Urothelium cell line (cell line): ENCODE measurements at places on chromosomes 6 and 20.

DNA sequence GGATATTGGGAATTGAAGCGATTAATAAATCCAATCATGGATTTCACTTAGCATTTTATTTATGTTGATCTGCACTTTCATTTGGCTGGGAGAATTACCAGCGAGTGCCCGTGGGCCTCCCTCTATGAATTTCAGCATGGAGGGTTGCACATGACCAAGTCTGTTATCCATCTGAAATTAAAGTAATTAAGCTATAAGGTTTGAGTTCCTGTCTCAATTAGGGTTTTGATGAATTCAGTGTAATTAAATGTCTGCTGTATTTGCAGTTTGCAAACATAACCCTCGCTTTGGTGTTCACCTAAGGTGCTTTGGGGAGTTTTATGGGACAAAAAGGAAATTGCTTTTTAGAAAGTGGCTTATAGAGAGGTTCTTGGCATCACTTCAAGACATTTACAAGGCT, 169.8 kb upstream of the RIN2 start:
- no peak for DNase-seq

DNA sequence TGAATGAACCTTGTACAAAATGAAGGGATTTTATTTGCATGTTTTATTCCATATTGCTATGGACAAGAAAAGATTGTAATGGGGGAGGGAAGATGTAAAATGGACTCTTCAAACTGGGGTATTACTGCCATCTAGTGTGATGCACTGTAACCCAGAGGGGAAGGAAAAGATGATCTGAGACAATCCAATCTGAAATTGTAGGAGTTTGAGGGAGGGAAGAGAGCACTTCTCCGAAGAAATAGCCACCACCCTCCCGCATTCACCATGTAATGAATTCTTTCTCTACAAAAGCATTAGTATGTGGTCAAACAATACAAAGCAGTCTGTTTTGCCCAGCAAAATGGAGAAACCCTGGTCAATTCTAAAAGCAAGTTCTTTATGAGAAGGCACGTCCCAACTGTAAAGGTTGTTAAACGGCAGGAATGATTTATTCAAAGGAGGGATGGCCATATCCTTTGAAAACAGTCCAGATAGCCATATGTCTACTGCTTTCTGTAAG, 679.5 kb upstream of the NRSN1 start:
- peak; percentile 19 for DNase-seq

DNA sequence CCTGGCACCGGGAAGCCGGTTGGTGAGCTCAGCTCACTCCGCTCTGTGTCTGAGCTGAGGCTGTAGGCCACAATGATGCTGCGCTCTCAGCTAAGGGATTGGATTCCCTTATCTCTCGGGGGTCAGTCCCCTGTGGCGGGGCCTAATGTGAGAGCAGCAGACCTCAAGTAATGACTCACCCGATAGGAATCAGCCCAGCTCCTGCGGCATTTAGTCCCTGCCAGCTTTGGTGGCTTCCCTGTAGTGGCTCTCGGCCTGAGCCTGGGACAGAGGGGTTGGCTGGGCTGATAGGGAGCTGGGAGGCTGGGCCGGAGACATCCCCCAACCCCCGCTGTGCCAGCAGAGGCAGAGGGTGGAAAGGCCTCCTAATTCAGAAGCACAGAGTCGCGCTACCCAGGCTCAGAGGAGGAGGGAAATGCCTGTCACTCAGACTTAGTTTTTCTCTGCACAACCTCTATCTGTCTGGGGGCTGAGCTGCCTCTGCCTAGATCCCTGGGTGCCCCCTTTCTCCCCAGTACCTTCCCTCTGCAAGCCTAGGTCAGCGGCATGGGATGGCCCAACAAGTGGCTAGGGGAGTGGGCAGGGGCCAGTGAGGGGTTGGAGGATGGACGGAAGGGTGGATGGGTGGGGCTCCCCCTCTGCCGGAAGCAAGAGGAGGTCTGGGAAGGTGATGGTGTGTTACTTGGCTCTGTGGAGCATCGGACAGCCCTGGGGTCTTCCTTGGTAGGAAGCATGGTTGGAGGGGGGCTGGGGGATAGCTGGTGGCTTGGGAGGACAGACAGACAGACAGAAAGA, 92.2 kb downstream of the CDH22 start:
- DNase-seq: peak; percentile 95

DNA sequence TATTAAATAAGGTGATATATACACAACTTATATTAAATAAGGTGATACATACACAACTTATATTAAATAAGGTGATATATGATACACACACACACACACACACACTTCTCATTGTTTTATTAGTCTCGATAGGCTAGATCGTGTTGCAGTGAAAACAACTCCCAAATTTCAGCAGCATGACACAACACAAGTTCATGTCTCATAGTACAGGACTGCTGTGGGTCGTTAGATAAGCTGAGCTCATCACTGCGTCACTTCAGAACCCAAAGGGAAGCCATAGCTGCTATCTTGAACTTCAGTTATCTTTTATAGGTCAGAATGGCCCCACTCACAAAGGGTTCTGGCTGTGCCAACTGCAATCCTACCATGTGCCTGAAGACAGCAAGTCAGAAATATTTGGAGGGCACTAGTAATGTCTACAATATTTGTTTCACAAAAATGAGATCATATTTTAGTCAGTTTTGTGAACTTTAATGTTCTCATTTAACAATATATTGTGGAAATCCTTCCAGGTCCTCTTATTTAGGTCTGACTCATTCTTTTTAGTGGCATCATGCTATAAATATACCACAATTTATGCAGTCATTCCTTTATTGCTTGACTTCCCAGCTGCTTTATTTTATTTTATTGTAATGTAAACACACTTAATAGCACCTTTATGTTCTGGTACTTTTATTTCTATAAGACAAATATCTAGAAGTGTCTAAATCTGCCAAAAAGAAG, 290.2 kb downstream of the PHACTR1 start:
- no peak for DNase-seq

GRCh38 chr6:126947070-126947469, 171.4 kb upstream of the RSPO3 start:
- DNase-seq: no peak

GRCh38 chr6:134543128-134543527, 225.2 kb upstream of the SGK1 start:
- no peak for DNase-seq

GRCh38 chr6:71476371-71476770, 187.8 kb downstream of the OGFRL1 start:
- DNase-seq: no peak

DNA sequence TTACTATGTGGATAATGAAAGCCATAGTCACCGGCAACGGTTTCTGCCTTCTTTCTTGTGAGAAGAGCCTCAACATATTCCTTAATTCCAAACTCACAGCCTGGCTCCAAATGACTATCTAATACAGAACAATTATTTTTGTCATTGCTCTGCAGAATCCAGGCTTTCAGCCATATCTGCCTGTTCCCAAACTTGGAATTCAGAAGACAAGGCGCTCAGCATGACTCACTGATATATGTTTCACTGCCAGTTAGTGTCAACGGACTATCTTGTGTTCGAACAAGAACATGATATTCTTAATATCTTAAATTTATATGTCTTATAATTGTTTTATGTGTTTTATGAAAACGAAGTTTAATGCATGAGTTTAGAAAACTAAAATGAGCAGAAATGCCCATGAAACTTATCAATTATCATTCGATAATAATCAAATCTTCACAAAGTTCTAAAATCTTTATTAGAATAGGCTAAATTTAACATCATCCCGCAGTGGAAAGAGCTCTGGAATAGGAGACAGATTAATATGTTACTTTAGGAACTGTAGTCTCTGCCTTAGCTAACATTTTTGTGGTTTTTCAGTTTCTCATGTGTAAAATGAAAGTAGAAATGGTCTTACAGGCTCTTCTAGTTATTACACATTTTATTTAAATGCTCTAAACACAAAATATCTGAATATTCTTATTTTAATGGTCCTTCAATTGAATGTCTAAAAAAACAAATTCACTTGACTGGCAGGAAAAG, 669.3 kb upstream of the GJE1 start:
- DNase-seq: no peak

DNA sequence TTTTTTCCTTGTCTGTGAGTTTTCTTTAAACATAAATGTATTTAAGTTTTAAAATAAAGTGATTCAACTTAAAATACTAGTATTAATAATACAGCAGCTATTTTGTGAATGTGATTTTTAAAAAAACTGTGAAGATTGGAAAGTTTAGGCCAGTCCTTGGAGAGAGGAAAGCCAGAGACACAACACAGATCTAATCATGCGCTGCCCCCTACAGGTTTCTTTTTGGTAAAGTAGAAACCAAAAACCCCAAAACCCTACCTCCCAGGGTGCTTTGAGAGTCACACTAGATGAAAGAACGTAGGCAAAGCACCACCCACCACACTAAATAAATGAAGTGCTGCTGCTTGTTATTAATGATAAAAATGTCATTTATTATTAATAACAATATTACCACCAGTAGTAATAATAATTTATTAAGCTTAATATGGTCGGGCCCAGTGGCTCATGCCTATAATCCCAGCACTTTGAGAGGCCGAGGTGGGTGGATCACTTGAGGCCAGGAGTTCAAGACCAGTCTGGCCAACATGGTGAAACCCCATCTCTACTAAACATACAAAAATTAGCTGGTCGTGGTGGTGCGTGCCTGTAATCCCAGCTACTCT, 33.7 kb downstream of the SLC9A8 start:
- peak; percentile 72 for DNase-seq

DNA sequence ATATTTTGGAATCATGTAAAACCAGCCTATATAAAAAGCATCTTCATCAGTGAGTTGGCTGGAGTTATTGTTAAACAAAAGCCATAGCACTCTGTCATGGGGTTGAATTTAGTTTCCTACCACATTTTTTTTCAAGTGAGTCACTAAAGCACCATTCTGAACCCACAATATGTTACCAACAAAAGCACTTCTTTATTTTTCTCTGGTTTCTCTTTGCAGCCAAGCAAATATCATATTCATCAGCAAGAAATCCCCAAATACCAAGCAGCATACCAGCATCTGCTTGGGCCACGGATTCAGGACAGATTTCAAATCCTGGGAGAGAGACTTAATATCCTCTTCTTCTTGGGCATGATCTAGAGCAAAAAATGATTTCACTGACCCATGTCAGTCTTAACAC, 441.4 kb downstream of the BCKDHB start:
- peak; percentile 4 for DNase-seq

GRCh38 chr20:49534255-49534712, 33.7 kb downstream of the PTGIS start:
- peak; percentile 86 for DNase-seq

- no peak for DNase-seq
These were observed 330.8 kb downstream of the BCKDHB start for GRCh38 chr6:80437221-80437620.

DNA sequence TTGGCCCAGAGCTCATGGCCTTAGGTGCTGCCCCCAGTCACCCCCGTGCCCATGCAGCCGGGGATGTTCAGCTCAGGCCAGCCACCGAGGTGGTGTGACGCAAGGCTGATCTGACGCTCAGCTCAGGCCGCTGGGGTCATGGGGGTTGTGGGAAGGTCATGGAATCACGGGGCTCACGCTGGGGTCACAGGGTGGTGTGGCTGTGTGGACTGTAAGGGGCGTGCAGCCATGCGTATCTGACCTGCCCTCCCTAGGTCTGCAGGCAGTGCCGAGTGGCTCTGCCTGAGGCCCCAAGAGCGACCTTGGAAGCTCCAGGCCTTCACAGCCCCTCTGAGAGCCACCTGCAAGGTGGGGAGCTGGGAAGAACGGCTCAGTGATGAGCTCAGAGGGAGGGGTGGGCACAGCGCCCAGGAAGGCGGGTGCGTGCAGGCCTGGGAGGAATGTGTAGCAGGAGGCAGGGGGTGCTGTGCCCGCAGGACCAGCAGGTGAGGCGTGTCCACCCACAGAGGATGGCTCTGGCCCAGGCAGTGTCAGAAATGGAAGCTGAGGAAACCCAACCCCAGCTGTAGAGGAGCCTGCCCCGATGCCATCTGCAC, 27.8 kb downstream of the CHRNA4 start:
- no peak for DNase-seq

DNA sequence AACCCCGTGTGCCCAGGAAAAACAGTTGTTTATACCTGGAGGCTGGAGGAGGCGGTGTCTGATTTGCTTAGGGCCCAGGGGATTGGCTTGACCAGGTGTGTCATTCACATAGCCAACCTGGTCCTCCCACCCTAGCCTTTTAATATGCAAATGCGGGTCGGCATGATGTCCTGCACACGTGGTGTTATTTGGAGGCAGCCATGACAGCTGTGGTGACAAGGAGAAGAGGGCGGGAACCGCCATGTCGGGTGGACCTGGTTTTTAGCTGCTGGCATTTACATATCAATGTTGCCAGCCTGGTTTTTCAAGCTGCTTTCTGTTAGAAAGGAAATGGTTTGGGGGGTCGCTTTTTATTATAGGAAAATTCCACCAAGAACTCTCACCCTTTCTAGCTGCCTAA, 291.4 kb upstream of the QKI start:
- no peak for DNase-seq

DNA sequence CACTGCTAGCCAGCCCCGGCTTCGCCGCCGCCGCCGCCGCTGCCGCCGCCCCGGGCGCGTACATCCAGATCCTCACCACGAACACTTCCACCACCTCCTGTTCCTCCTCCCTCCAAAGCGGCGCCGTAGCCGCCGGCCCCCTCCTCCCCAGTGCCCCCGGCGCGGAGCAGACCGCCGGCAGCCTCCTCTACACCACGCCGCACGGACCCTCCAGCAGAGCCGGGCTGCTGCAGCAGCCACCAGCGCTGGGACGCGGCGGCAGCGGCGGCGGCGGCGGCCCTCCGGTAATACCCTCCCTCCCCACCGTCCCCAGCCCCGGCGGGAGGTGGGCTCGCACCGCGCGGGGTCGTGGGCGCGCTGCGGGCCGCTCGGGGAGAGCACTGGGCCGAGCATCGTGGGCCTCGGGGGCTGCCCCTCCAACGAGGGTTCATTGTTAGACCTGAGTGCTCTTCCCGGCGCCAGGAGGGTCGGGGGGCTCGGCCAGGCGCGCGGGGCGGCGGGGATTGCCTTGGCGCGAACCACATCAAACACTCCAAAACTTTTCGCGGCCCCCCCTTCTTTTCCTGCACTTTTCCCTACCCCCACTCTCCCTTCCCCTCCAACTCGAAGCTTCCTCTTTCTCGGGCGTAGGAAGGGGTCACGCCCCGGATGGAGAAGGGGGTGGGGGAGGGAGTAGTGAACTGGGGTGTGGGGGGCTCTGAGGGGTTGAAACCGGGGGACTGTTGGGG, 827 bp downstream of the E2F3 start:
- DNase-seq: peak; percentile 38

DNA sequence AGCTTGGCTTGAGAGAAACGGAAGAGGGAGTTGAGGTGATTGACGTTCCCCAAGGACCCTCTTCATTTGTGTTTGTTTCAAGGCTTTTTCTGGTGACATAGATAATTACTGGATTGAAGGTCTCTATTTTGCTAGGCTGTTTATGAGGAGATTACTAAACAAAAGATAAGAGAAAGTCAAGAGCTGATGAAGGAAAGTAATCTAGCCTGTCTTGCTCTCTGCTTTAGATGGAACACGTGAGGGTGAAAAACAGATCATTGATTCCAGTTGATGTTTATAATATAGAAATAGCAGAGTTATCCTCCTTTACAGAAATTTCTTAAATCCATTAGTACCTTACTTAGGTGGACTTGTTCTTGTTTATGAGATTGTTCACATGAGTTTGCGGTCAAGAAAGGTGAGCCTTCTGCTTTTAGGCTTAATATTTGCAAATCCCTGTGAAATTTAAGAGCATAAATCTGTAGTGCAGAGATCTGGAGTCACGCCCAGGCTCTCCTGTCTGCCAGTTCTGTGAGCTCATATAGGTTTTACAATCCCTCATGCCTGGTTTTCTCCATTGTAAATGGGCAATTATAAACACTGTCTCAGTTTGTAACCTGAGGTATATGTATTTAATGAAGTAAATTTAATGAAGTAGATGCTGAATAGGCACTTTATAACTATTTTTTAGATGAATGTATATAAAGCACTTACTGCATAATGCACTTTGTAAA, 272.8 kb downstream of the NKAIN2 start:
- no peak for DNase-seq

GRCh38 chr20:59820204-59821041, 113.0 kb downstream of the SYCP2 start:
- no peak for DNase-seq
